MM.1S (cell line): ENCODE measurements at places on chromosomes 3 and 15.

- DNase-seq: no peak
Measured at GRCh38 chr15:64845831-64846595, 4.3 kb downstream of the PLEKHO2 start.

GRCh38 chr3:176824811-176825210, 372.5 kb downstream of the TBL1XR1 start:
- DNase-seq: no peak

GRCh38 chr3:138850151-138850550, 15.4 kb upstream of the PIK3CB start:
- no peak for DNase-seq

DNA sequence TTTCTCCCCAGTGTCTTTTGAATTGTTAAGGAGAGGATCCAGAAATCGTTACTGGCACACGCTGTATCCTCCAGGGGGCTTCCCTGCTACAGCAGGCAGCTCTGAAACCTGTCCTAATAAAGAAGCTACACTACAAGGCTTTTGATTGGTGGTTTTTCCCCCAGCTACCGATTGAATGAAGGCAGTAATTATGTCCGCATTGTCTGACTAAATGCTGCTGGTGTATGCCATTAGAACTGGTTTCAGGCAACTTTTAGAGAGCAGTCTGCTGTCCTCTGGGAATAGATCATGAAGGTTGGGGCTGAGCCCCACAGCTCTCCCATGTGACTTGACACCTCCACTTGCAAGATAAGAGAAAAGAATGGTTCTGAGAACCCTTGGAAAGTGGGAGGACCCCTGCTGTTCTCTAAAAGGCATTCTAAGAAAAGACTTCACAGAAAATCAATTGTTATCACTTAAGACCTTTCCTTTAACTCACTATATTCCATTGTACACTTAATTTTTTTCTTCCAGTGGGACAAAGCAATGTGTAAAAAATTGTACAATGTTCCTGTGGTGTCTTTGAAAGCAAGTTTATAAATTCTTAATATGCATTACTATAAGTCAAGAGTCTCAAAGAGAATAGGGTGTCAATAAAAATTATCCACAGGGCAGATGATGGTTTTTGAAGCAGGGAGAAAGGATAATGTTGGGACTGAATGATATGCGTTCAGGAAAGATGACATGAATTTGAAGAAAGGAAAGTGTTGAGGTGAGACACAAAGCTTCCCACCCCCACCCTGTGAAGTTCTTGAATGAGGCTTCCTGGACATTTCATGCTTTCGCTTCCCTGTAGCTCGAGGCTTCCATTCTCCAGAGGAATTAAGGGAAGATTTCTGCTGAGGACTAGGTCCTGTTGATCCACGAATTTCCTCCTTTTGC, 53.0 kb upstream of the DAZL start:
- no peak for DNase-seq

DNA sequence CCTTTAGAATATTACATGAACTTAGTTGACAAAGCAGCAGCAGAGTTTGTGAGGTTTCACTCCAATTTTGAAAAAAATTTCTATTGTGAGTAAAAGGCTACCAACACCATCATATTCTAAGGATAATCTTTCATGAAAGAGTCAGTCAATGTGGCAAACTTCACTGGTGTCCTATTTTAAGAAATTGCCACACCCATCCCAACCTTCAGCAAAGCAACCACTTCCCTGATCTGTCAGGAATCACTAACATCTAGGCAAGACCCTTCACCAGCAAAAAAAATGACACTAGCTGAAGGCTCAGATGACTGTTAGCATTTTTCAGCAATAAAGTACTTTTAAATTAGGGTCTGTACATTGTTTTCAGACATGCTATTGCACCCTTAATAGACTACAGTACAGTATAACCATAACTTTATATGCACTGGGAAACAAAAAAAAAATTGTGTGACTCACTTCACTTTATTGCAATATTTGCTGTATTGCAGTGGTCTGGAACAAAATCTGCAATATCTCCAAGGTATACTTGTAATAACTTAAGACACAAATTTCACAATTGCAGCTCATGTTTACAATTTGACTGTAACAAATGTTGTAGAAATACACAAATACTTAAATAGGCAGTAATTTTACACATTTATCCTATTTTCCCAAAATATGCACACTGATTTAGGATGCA, 38.9 kb upstream of the ALCAM start:
- no peak for DNase-seq

- no peak for DNase-seq
Measured at GRCh38 chr3:78670094-78670493, 1097.7 kb downstream of the ROBO1 start.

DNA sequence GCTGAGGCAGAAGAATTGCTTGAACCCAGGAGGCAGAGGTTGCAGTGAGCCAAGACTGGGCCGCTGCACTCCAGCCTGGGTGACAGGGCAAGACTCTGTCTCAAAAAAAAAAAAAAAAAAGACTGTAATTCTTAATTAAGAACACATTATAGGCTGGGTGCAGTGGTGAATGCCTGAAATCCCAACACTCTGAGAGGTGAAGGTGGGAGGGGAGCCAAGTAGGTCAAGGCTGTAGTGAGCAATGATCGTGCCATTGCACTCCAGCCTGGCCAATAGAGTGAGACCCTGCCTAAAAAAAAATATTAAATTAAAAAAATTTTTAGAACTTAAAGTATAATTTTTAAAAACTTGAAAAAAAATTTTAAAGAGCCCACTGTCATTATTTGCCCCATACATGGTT, 13.4 kb upstream of the ARPIN start:
- DNase-seq: no peak

DNA sequence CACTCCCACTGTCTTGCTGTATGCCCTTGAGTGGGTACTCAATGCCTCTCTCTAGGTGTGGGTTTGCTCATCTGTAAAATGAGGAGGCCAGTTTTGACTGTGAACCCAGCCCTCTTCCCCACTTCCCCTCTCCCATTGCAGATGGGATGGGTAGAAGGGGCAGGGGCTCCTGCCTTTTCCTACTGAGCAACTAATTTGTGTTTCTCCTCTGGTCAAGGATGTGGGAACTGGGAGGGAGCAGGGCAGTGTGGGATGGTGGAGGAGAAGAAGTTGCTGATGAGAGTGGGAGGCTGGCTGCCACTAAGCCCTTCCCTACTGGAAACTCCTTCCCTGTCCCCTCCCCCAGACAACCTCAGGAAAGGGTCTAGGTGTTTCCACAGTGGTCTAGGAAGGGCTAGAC, 20.1 kb upstream of the ANKDD1A start:
- no peak for DNase-seq

DNA sequence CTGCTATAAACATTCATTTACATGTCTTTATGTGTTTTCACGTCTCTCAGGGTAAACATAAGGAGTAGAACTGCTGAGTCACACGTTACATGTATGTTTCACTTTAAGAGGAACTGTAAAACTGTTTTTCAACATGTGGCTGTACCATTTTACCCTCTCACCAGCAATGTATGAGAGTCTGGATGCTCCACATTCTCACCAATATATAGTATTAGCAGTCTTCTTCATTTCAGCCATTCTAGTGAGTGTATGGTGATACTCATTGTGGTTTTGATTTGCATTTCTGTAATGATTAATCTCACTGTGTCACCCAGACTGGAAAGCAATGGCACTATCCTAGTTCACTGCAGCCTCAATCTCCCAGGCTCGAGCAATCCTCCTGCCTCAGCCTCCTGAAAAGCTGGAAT, 37.1 kb downstream of the PHC3 start:
- no peak for DNase-seq
